ENCODE measurements at places on chromosomes 7 and 10.

DNA sequence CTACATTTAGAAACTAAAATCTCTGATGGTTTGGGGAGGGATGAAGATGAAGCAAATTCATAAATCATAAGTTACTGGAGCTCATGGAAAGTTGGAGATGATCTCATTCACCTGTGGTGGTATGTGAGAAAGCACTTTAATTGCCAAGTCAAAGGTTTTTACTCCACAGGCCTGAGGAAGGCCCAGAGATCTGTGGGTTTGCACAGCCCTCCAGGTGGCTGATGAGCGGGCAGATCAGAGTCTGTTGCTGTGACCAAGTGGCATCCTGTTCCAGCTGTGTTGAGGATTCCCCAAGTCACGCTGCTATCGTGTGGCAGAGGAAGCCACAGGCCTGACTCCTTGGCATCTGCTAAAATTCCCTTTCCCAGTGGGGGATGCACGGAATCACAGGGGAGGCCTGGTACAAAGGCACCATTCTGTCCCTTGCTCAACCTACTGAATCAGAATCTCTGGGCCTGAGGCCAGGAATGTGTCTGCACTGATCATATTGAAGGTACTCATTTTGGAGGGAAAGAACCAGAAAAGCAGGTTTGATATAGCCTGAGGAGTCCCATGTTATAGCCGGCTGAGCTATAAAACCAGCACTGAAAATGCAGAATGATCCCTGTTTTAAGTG, 19.7 kb upstream of the DDC start:
- DNase-seq = no peak

DNA sequence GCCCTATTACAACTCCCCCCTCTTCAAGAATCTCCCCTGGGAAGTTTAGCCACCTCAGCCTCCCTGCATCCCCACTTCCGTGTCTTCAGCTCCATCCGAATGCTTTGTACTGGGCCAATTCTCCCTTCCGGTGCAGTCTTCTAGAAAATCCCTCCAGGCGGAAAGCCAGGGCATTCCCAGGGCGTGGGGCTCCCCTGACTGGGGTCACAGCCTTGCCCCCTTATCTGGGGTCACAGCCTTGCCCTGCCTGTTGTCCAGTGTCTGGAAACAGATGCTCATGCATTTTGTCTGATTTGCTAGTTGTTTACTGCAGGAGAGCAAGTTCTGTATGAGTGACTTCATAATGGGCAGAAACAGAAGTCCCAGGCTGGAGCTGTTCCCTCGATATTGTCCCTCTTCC, 112.5 kb upstream of the TCERG1L start:
- DNase-seq = no peak

DNA sequence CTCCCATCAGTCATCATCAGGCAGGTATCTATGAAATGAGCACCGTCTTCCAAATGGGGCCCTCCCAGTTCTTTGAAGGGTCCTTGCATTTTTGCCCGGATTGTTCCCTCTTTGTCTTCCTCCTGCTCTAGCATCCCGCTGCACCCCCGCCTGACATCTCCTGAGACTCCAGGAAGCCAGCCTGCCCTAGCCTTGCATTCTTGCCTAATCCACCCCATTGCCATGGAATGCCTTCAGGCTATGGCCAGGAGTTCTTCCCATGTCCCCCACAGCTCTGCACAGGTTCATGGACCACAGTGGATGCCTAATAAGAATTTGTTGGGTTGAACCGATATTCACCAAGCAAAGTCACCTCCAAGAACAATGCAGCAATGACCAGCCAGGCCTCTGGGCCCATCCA, 62.1 kb downstream of the ZMIZ1 start:
- no peak for DNase-seq

- no peak for DNase-seq
Observed at GRCh38 chr7:98287486-98287959, 6.0 kb downstream of the BRI3 start.

GRCh38 chr7:107667341-107667740, 6.7 kb downstream of the SLC26A4 start:
- no peak for DNase-seq

- no peak for DNase-seq
Observed at GRCh38 chr7:30365621-30366020, 81.2 kb downstream of the ZNRF2 start.

- DNase-seq = no peak
Observed at GRCh38 chr10:128712661-128713400, 586.6 kb upstream of the MKI67 start.

GRCh38 chr10:34931216-34931615, 116.1 kb upstream of the PARD3 start:
- DNase-seq = no peak
